ENCODE measurements at places on chromosomes 11 and 22.

GRCh38 chr11:11620173-11620920, 1.5 kb downstream of the GALNT18 start:
- DNase-seq, result no peak

DNA sequence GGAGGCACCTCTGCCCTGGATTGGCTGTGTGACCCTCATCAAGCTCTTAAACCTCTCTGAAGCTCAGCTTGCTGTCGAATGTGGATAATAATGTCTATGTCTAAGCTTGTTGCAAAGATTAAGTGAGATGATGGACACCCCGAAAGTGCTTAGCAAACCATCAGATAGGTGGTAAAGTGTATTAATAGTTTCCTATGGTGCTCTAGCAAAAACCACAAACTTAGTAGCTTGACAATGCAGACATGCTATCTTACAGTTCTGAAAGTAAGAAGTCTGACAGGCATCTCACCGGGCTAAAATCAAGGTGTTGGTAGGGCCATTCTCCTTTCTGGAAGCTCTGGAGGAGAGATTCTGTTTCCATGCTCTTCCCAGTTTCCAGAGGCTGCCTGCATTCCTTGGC, 106.5 kb upstream of the CSNK2A3 start:
- DNase-seq, result no peak

DNA sequence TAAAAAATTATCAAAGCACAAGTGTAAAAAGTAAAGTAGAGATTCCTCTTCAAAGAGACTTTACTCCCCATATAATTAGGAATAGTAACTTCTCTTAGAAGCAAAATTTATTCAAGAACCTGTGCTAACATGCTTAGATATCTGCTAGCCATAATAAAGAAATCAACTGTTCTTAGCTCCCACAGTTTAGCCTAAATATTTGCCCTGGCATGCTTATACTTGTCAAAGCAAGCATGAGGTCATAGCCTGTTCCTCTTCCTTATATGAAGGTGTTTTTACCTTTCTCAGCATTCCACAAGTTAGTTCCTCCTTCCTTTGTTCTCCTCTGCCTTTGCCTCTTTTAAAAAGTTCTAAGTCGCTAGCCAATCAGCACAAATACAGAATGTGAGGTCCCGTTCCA, 30.3 kb downstream of the RIC3 start:
- no peak for DNase-seq

GRCh38 chr11:441043-441417, 781 bp downstream of the ANO9 start:
- no peak for DNase-seq

- DNase-seq, result no peak
Measured at GRCh38 chr11:45104790-45105084, 41.7 kb upstream of the PRDM11 start.

DNA sequence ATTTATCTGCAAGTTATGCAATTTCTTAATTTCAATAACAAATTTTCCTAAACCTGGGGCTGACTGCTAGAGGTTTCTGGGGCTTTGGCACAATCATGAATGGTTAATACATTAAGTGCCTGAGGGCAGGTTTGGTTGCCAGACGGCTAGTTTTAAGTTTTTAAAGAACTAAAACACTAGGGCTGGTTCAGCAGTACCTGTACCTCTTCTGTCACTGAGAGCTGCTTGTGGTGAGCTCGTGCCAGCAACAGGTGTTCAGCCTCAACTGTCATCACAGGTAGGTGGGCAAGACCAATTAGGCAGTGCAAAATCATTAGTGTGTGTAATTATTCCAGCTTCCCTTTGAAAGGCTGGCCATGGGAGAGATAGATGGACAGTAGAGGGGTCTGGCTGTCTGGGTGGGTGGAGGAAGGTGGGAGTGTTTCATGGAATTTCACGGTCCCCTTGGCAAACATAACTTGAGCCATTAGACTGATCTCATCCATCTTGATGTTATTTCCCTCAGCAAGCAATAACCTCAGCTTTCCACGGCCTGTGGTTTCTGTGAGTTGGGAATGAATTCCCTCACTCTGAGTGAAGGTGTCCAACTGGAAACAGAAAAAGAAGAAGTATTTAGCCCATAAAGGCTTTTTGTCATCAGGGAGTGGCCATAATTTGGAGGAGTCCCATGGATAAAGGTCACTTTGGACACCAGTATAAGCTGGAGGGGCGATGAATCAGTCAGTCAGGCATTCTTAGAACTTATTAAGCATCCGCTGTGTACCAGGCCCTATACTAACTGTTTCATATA, 114.8 kb downstream of the SNX19 start:
- DNase-seq, result no peak

GRCh38 chr22:23722160-23722559, 28.8 kb downstream of the ZNF70 start:
- no peak for DNase-seq

- no peak for DNase-seq
Measured at GRCh38 chr11:27456140-27456794, 16.3 kb downstream of the LGR4 start.

- peak; percentile 58 for DNase-seq
Measured at GRCh38 chr11:2444821-2445745, at the start of gene KCNQ1. KCNQ1 (plus strand) TSS chr11:2445008; CDS start chr11:2445099, 91 bp downstream.

DNA sequence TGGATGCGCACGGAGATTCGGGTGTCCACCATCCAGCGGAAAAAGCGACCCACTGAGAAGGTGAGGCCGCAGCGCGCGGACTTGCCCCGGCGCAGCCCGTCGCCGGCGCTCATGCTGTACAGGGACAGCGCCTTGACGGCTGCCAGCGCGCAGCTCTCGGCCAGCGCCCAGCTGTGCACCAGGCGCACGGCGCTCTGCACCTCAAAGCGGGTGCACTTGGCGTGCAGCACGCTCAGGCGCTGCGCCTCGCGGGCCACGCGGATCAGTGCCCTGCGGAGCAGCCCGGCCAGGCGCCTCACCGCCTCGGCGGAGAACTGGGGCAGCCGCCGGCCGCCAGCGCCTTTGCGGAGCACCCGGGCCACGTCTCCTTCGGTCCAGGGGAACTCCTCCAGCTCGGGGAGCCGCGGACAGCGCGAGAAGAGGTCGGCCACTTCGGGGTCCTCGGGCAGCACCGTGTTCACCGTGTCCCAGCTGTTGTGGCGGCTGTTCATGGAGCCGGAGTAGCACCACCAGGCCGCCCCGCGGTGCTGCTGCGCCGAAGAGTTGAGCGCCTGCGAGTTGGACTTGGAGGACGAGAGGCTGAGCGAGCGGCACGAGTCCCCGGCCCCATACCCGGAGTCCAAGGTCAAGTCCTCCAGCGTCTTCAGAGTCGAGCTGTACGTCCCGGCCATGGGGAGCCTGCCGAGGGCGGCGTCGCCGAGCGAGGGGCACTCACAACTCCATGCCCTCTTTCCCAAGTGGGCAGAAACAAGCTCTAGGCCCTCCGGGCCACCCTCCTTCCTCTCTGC, 703 bp downstream of the ABTB2 start:
- DNase-seq, result peak; percentile 28

DNA sequence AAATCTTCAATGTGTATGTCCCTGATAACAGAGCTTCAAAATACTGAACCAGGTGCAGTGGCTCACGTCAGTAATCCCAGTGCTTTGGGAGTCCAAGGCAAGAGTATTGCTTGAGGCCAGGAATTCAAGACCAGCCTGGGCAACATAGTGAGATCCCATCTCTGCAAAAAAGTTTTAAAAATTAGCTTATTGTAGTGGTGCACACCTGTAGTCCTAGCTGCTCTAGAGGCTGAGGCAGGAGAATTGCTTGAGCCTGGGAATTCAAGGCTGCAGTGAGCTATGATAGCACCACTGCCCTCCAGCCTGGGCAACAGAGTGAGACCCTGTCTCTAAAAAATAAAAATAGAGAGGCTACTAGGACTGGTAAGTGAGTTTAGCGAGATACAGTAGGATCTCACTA, 84.0 kb downstream of the PACS1 start:
- no peak for DNase-seq

DNA sequence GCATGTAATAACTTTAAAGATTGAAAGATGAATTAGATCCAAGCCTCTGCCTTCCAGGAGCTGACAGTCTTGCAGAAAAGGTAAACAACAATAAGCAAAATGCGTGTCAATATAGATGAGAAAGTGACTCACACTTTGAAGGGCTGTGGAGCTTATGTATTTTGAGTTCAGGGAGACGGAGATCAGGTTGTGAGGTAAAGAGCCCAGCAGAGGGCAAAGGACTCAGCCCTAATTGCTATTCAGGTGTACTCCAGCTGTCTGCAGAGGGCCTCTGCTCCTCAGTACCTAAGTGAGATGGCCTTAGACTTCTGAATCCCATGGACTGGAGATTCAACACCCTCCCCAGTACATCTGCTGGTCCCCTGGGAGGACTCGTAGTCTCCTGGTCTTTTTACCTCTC, 22.9 kb upstream of the CTR9 start:
- no peak for DNase-seq

DNA sequence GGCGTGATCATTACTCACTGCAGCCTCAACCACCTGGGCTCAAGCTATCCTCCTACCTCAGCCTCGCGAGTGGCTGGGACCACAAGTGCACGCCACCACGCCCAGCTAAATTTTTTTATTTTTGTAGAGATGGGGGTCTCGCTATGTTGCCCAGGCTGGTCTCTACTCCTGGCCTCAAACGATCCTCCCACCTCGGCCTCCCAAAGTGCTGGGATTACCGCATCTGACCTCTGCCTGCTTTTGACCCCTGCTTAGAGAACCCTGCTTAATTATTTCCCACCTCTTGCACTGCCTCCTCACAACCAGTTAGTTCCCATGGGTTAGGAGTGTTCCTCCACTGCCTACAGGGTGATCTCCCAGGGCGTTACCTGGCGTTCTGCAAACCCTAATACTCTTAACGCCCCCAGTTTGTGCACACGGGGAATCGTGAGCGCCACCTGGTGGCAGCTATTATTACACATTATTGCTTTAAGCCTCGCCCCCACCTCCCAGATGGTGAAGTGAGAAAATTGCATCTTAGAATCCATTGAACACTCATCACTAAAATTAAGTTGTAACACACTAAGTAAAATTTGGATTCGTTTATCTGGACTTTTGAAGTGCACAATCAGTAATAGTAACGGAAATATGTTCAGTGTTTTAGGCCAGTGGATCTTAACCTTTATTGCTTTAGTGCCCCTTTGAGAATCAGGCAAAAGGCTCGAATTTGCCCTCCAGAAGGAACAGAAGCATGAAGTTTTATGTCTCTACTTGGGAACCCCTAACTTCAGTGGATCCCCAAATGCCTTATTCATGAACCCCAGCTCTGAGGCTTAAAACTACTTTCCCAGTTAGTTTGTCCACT, 61.4 kb upstream of the ASPHD2 start:
- peak; percentile 40 for DNase-seq

DNA sequence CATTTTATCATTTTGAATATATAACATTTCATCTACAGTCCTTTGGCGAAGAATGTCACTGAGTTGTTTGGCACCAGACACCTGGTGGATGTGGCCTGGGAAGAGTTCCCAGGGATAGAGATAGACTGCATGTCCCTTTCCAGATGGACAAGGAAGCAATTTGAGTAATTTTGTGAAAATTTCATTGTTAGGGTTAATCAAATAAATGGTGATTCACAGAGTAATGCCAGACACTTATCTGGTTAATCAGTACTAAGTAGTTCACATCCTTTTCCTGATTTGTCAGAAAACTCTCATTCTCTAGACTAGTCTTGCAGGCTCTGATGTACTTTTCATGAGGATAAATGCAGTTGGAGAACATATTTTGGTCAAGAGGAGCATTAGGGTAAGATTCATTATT, 41.6 kb downstream of the NAALAD2 start:
- DNase-seq, result no peak

DNA sequence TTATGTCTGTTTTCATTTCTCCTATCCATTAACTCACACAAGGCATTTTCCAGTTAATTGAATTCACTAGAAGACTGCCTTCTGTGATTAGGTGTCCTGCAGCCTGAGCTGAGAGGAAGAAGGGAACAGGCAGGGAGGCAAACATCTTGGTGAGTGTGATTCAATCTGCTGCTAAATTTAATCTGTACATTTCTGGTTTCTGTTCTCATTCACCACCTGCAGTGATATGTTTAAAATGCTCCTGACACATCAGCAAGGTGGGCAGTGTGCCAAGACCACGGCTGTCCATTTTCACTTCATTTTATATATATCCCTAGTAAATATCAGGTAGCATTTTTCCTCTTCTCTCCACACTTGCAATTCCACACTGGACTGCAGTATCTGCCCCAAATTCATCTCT, 416.5 kb downstream of the TMEM135 start:
- DNase-seq, result no peak

DNA sequence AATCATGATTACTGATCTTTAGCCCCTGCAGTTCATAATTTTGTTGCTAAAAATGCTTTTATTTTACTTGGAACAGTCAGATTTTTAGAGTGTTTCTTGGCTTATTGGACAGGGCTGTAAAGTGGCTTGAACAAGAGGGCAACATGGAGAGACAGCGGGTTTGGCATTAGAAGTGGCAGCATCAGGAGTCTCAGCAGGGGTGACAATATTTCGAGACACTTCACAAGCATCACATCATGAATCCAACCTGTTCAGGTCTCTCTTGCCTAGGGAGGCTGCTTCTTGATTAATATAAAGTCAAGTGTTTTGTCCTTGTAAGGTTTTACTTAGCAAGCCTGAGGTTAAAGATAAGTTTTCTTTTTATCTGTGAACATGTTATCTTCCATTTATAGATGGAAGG, 2249.5 kb downstream of the LRRC4C start:
- no peak for DNase-seq

Measured in activated CD4-positive, alpha-beta T cell treated with anti-CD3 and anti-CD28 coated beads for 24 hours (primary cell).